ENCODE measurements at places on chromosomes 16 and 17.
A peak's percentile ranks its signal among the peaks of the same experiment; 100 is the strongest.

- DNase-seq, result no peak
Measured at GRCh38 chr16:1911467-1912214, 6.6 kb downstream of the HS3ST6 start.

DNA sequence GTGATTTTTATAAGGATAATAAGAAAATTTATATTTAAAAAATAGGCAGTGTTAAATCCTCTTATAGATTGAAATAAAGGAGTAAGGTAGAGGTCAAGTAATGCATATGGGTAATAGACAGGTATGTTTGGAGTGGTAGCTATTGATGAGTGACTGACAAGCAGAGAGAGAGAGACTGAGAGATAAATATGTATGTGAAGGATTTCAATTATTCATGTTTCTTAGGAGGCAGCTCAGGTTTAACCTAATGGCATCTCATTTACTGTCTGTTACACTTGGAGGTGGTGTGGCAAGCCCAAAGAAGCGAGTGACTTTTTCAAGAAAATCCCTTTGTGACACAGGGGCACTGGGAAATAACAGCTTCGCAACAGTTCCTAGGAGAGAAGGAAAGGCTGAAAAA lies 120.2 kb downstream of the KIF2B start:
- no peak for DNase-seq

GRCh38 chr17:30433514-30433913 lies 43.7 kb upstream of the GOSR1 start:
- DNase-seq, result no peak

GRCh38 chr16:23232806-23233205 lies 50.3 kb downstream of the SCNN1G start:
- no peak for DNase-seq

GRCh38 chr16:1295465-1295864 lies 14.0 kb upstream of the UBE2I start:
- DNase-seq, result no peak

DNA sequence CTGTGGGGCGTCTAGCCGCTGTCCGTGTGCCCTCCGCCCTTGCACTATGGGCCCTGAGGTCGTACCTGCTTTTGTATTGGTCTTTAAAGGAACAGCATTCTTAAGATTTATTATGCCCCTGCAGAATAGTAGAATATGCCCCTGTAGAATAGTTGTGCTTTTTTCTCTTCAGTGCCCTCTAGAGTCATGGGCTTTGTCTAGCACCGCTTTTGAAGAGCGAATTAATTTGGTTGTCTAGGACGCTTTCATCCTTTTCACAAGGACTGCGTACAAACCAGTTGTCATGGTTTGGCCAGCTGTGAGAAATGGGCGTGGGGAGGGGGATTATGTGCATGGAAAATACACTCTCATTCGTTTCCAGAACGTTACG lies 621 bp downstream of the CEP95 start:
- DNase-seq, result peak; percentile 79

- DNase-seq, result no peak
Measured at GRCh38 chr16:85454171-85454872, 158.8 kb upstream of the GSE1 start.

DNA sequence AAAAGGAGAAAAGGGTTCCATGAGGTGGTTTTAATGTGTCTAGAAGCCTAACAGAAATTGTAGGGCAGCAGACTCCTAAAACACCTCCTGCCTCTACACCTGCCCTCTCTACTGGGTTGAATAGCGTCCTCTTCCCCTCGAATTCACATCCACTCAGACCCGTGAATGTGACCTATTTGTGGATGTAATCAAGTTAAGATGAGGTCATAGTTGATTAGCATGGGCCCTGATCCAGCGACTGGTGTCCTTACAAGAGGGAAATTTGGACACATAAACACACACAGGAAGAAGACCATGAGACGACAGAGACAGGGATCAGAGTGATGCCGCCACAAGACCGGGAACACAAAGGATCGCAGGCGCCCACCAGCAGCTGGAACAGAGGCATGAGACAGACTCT lies 13.5 kb downstream of the CD300LF start:
- DNase-seq, result no peak

- peak; percentile 82 for DNase-seq
Measured at GRCh38 chr16:83744441-83744981, 63.3 kb upstream of the HSBP1 start.

DNA sequence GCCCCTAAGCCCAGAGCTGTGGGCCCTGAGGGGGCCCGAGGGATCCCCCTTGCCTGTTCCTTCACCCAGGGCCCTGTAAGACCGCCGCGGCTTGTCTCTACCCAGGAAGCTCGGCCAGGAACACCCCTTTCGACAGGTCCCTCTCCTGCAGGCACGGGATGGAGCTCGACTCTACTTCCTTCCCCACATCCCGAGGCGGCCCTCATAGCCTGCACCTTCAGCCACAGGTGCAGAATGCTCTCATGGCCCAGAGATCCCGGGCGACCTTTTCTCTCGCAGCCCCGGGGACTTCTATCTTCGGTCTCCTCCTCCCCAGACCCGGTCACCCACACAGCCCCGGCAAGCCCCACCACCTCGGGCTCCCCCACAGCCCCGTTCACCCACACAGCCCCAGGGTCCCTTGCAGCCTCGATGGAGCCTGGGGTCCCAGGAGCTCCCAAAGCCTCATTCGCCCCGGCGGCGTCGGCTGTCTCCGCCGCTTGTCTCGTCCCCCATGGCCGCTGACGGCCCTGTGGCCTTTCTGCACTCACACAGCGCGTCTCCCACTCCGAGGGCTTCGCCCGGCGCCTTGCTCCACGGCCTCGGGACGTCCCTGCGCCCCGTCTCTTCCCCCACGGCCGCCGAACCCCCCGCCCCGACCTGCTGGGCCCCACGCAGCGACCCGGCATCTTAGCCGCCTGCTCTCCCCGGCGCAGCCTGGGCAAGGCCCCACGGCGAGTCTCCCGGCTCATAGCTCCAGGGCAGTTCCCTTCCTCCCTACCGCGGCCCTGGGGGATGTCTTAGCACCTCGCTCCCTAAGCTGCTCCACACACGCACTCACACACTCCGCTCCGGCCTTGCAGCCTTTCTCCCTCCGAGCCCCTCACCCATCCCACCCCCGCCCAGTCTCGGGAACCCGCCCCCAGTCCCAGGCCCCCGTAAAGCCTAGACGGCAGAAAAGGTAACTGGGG lies 650 bp downstream of the KIAA0753 start:
- DNase-seq, result peak; percentile 68

DNA sequence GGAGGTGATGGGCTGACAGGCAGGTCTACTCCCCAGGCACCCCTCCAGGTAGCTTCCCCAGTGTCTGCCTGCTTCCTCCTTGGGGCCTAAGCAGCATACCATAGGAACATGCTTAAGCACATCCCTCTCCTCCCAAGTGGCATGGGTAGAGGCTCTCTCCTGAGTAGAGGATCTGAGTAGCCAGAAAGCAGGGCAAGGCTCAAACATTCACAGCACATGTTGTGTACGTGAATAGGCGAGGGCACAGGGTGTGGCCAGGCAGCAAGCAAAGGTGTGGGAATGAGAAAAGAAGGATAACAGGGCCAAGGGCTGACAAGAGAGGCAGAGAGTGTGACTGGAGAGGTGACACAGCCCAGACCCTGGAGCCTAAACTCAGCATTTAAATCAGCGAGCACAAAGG lies 29.7 kb upstream of the GFOD2 start:
- DNase-seq, result no peak

DNA sequence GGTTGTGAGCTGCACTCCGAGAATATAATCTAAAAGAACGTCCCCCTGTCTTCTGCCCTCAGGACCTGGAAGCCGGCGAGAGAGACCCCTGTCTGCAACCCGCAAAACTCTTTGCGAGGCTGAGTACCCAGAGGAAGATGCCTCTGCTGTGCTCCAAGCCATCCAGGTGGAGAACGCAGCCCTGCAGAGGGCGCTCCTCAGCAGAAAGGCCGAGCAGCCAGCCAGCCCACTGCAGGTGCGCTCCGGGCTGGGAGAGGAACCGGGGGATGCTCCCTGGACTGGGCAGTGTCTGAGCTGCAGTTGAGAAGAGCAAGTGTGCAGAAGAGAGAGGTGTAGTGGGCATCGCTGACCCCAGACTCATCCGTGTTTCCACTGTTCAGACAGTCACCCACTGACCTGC lies 148.3 kb downstream of the KATNIP start:
- peak; percentile 82 for DNase-seq

- no peak for DNase-seq
Measured at GRCh38 chr17:34589120-34589965, 10.0 kb downstream of the TMEM132E start.

DNA sequence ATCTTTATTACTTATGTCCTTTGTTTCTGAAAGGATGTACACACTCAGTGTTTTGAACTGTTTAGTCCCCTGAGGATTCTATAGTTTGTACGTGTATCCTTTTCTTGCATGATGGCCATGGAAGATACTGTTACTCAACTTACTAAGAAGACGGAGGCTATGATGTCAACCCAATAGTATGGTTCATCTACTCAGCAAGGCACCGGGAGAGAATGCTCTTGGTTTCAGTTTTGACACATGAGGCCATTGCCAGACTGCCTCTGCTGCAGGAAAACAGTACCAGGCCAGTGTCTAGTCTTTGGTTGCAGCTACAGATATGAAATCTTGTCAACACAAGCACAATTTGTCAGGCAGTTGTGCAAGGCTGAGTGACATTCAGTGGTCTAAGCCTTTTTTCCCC lies 134.5 kb downstream of the MRTFB start:
- DNase-seq, result no peak

DNA sequence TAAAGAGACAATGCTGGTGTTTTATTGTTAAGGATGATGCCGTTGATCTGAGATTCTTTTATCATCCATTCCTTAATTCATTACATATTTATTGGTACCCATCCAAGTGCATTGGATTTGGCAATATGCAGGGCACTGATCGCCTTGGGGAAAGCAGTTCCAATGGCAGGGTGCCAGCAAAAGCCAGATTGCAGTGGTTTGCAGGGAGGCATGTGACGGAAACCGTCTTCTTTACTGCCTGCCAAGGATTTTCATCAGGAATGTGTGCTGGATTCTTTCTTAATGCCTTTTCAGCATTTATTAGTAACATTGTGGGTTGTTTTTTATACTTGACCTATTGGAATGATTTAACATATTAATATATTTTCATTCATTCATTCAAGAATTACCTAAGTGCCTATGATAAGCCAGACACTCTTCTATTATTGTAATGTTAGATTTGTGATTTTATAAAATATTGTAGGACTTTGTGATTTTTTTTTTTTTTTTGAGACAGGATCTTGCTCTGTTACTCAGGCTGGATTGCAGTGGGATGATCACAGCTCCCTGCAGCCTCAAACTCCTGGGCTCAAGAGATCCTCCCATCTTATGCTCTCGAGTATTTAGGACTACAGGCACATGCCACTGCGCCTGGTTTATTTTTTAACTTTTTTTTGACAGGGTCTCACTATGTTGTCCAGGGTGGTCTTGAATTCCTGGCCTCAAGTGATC lies 93.4 kb upstream of the TNRC6A start:
- DNase-seq, result no peak

DNA sequence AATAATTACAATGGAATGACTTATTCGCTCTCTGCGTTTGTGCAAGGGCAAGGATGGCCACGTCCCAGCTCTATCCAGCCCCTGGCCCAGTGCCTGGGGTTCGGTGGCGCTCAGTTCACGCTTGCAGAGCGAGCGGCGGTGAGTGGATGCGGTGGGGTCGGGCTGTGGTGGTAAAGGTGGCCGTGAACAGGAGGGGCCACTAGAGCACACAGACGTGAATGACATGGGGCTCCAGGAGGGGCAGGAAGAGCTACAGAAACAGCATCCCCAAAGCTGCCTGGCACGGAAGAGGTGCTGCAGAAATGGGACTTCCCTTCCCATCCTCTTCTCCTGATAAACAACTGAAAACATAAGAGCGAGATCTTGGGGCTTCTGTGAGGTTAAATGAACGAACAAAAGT lies 28.4 kb downstream of the IRF8 start:
- no peak for DNase-seq

DNA sequence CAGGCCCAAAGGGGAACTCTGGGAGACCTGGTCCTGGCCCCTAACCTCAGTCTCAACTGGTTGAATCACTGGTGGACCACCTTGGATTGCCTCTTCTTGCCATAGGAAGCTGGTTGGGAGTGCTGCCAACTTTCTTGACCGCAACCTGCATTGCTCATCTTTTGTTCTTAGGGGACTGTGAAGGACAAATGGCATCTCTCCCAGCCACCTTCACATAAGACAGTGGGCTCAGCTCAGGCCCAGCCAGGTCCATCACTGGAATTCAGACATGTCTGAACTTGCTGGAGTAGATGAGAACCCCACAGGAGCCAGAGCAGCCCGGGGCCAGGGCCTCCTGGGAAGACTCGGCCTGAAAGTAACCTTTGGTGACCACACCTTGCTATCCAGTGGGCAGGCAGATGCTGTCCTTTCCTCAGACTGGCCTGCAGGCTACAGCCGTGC lies 18.8 kb downstream of the ADORA2B start:
- no peak for DNase-seq

GRCh38 chr17:75812096-75813013 lies 27.7 kb downstream of the UNK start:
- DNase-seq, result no peak

- no peak for DNase-seq
Measured at GRCh38 chr17:21297026-21297520, 12.6 kb downstream of the MAP2K3 start.

DNA sequence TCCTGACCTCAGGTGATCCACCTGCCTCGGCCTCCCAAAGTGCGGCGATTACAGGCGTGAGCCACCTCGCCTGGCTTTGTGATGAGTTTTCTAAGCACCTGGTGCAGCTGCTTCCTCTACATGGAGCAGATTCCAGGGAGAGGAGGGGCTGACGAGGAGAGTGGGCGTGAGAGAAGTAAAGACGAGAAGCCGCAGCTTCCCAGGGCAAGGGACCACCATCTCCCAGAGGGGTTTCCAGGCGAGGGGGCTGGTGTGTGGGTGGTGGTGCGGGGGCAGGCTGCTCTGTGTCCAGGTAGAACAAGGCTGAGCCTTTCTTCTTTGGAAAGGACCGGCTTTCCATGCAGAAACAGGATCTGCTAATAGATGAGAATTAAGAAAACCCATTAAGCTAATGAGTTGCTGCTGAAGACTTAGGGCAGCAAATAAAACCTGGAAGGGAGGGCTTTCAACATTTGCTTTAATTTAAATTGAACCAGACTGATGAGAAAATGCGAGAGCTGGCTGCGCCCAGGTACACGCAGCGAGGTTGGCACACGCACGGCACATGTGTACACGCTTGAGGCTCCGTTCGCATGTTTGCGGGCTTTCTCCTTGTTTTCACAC lies 236.7 kb downstream of the RBFOX3 start:
- no peak for DNase-seq

GRCh38 chr16:67296420-67296819 lies 17.1 kb downstream of the PLEKHG4 start:
- DNase-seq, result no peak

- DNase-seq, result no peak
Measured at GRCh38 chr16:84741340-84741830, 41.6 kb downstream of the USP10 start.

Measured in mesendoderm (in vitro differentiated cells).